ENCODE measurements at places on chromosomes 2 and 18. TPM values are rescaled to one million over a fixed set of nuclear protein-coding genes. Genes with fewer than 3 reads are reported as not detected.

GRCh38 chr2:104406261-104406726, 447.6 kb upstream of the POU3F3 start:
- no peak for DNase-seq

DNA sequence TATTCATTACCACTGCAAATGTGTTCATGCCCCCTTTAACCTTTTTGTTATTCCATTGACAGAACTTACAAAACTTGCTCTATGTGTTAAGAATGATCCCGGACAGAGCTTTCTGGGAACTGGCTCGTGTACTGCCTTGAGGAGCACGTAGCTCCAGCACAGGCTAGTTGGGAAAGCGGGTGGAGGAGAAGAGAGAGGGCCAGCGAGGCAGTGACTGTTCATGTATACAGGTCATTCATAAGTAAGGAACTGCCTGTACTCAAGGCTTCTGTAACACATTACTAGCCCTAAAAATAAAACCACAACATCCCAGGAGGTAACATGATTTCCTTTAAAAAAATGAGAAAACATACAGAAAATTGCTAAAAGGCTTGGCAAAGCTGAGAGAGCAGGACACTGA, 109.0 kb downstream of the STK39 start:
- DNase-seq, result no peak

DNA sequence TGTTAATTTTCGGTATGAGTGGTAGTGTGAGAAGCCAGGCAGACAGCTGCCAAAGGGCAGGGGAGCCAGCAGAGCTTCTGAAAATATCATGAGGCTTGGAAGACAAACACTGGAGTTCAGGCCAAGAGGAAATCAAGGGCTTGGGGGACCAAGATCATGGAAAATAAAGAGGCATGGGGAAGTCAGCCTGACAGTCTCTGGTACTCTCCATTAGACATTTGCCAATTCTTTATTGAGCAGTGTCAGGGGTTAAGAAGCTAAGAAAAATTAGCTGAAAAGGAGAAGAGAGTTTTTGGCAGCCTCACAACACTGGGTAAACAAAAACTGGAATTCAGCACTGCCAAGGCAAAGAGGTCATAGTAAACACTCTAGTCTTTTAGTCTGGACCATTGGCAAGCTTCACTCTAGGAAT, 612.7 kb downstream of the EPHA4 start:
- no peak for DNase-seq

- no peak for DNase-seq
These were observed 285.4 kb downstream of the LPIN1 start for GRCh38 chr2:12031866-12032265.

DNA sequence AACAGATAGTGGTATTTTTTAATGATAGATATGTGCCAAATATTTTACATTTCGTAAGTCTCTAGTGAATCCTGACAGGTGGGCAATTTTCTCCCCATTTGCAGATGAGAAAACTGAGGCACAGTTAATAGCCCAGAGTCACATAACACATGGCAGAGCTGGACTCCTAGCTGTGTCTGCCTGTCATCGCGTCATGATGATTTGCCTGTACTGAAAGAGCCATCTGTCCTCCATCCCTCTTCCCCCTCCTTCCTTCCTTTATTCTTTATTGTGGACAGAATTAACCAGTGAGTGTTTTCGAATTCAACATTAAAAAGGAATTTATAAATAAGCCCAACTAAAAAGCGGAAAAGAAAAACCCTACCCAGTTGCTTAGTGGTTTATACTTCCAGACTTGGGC, 3.2 kb downstream of the DNAJB2 start:
- no peak for DNase-seq

- no peak for DNase-seq
These were observed 1660.6 kb upstream of the NXPH2 start for GRCh38 chr2:140440815-140441214.

DNA sequence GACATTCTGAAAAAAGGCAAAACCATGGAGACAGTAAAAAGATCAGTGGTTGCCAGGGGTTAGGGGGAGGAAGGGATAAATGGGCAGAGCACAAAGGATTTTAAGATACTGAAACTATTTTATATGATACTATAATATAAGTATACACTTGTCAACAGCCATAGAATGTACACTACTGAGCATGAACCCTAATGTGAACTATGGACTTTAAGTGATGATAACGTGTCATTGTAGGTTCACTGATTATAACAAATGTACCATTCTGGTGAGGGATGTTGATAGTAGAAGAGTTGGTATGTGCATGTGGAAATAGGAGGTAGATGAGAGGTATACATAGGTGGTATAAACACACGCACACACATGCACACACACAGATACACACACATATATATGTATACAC, 241.6 kb downstream of the NOL4 start:
- no peak for DNase-seq

- DNase-seq, result no peak
These were observed 361.2 kb downstream of the RND3 start for GRCh38 chr2:150126143-150126740.

DNA sequence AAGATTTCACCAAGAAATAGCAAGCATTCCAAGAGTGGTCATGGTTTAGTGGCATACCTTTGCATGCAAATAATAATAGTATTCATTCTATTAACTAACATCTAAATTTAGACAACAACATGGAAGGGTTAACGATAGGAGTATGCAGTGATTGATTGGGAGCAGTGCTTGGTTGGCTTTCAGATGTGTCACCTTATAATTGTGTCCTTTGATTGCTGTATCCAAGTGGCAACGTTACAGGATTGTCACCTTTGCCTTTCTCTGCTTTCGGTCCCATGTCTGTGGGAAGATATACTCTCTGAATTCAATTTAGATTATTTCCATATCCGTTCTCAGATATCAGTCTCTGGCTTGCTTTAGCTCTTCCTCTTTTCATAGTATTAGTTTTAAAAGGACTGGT, 152.8 kb upstream of the MAP3K20 start:
- DNase-seq, result no peak

DNA sequence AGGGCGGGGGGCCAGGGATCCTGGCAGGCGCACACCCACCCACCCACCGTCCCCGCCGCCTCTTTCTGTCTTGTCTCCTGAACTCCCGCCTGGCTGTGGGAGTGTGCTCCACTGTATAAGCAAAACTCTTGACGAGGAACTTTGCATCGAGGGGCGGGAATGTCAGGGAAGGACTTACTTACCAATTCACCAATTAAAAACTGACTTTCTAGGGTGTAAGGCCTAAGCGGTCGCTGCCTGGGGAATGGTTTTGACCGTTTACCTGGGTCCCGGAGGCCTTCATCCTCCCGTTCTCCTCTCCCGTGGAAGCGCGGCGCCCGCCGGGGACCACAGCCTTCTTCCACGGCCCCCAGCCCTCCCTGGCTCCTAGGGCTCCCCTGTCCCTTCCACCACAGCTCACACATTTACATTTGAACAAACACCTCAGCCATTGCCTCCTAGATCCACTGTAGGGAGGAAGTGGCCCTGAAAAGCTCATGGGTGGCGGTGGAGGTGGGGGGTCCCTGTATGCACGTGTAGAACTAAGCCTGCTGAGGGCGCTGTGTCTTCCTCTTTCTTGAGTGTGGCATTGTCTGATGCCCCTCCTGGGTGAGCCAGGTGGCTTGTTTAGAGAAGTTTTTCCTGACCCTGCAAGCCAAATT, 8.9 kb downstream of the ASIC4 start:
- DNase-seq, result no peak

- no peak for DNase-seq
These were observed 25.2 kb downstream of the RTN4 start for GRCh38 chr2:55025082-55025481.

- DNase-seq, result no peak
These were observed 23.7 kb downstream of the METTL8 start for GRCh38 chr2:171410101-171410500.

DNA sequence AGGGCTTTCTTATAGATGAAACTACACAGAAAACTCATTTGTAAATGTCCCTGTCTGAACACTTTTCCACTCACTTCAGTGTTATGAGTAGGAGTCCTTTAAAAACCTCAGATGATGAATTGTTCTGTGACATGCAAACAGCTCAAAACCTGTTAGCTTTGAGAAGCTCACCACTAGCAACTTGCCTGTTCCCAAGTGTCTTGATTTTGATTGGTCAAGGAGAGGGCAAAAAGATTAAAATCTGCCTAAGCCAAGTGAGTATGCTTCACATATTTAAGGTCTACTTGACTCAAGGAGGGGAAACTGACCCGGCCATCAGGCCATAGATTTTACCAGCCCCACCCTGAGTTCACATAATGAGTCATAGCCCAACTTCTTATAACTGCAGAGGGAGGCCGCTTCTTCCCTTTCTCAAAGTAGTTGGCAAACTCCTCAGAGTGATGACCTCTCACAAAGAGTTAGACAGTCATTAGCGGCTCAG, 45.2 kb upstream of the MEIS1 start:
- DNase-seq, result no peak

DNA sequence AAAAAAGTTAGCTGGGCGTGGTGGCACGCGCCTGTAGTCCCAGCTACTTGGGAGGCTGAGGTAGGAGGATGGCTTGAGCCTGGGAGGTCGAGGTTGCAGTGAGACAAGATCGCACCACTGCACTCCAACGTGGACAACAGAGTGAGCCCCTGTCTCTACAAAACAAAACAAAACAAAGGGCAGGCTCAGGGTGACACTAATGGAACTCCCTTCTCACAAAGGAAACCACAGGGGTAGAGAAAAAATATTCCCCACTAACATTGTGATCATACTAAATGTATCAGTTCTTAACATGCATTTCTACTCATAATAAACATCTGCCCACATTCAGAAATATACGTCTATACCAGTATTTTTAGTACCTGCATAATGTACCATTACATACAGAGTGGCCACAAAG, 21.1 kb downstream of the STAM2 start:
- DNase-seq, result no peak

GRCh38 chr2:168457190-168457895, 1.3 kb downstream of the CERS6 start:
- no peak for DNase-seq

DNA sequence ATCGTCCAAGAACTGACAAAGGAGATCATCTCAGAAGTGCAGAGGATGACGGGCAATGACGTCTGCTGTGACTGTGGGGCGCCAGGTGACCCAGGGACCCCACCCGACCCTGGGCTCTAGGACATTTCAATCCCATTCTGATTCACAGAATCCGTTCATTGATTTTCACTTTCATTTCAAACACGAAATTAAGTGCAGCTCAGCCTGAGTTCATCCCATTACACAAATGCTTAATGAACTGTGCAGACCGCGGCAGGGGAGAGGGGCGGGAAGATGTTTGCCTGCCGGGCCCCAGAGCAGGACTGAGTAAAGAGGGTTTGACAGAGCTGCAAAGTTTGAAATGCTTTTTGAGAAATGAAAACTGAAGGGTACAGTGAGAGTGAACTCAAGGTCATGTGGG, 67.1 kb downstream of the ITGB1BP1 start:
- DNase-seq, result no peak

- no peak for DNase-seq
These were observed 85.6 kb downstream of the DDX1 start for GRCh38 chr2:15677141-15677843.

- DNase-seq, result no peak
These were observed 445.8 kb upstream of the ACVR2A start for GRCh38 chr2:147398996-147399395.

- DNase-seq, result no peak
These were observed 39.4 kb upstream of the RND3 start for GRCh38 chr2:150526827-150527226.

- DNase-seq, result no peak
These were observed 15.1 kb upstream of the BZW1 start for GRCh38 chr2:200796561-200796960.

DNA sequence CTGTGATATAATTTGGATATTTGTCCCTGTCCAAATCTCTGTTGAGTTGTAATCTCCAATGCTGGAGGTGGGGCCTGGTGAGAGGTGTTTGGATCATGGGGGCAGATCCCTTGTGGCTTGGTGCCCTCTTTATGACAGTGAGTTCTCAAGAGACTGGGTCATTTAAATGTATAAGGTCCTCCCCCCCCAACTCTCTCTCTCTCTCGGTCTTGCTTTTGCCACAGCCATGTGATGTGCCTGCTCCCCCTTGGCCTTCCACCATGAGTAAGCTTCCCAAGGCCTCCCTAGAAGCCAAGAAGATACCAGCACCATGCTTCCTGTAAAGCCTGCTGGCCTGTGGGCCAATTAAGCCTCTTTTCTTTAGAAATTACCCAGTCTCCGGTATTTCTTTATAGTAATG, 58.6 kb downstream of the FN1 start:
- DNase-seq, result no peak

GRCh38 chr2:162545254-162545653, 201.3 kb downstream of the GCA start:
- no peak for DNase-seq

DNA sequence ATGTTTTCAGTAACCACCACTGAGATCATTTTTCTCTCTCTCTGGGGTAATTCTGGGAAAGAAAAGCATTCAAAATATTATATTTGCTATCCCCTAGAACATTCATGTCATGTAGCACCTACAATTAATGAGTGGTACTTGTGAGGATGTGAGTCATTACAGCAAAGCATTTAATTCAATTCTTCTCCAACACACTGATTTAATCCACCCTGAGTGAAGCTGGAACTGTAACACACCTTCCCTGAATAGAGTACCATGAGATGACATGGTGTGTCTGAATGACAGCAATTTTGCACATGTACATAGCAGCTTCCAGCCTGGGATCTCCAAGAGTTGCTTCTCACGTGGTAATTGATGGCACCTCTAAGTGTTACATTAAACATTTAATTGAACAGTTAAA, 207.1 kb upstream of the SLC14A2 start:
- no peak for DNase-seq

DNA sequence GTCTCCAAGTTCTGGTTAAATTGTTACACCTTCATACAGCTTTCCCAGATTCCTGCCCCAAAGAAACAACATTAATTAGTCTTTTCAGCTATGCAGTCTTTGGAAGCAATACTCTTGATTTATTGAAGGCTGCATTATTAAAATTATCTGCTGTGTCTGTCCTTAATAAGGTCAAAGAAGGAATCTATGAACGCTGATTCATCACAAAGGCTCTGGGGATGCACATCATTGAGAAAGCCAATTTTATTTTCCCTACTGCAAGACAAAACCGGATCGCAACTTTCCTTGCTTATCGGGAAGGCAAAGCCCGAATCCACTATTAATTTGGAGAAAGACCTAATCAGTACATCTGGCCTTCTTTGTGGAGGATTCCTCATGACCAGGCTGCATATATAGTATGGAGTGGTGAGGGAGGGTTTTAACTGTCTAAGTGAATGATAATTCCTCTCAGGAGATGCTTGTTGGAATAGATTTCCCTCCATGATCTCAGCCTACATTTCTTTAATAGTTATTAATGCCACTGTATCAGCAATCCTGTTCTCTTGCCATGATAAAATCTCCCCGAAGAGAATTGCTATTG, 224.6 kb downstream of the PIK3C3 start:
- DNase-seq, result no peak

CACNB4 gene
- 2.3 TPM for total RNA-seq

RAD51AP2 gene
- total RNA-seq, result 0.07 TPM

XIRP2 gene
- total RNA-seq, result 0.12 TPM

KCNIP3 gene
- total RNA-seq, result 4.3 TPM

PARD6G gene
- total RNA-seq, result 21.5 TPM

DHRS9 gene
- not detected for total RNA-seq

EIPR1 gene
- 32.0 TPM for total RNA-seq

DIPK1C gene
- not detected for total RNA-seq

COL4A3 gene
- 0.34 TPM for total RNA-seq

GLI2 gene
- 2.3 TPM for total RNA-seq

PROM2 gene
- 14.2 TPM for total RNA-seq

GREB1 gene
- total RNA-seq, result 78.8 TPM

TDRD15 gene
- 0.04 TPM for total RNA-seq

DCDC2C gene
- total RNA-seq, result not detected

ADCYAP1 gene
- not detected for total RNA-seq
